ENCODE measurements at places on chromosomes 5 and 9.

DNA sequence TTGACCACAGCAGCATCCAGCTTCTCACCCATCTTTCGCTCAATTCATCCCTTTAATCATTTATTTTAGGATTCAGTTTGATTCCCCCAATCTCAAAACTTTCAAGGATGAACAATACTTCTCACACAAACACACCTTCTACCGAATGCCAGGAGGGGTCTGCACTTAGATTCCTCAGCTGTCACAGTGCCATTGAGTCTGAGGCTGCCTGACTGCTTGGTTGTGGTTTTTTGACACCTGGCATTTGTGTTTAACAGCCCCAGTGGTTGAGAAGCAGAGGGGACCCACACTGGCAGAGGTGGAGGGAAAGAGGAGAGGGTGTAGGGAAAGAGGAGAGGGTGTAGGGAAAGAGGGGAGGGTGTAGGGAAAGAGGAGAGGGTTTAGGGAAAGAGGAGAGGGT lies 54.9 kb downstream of the PALM2AKAP2 start:
- DNase-seq = no peak

GRCh38 chr9:6305954-6306563 lies 22.1 kb upstream of the TPD52L3 start:
- peak; percentile 8 for DNase-seq

DNA sequence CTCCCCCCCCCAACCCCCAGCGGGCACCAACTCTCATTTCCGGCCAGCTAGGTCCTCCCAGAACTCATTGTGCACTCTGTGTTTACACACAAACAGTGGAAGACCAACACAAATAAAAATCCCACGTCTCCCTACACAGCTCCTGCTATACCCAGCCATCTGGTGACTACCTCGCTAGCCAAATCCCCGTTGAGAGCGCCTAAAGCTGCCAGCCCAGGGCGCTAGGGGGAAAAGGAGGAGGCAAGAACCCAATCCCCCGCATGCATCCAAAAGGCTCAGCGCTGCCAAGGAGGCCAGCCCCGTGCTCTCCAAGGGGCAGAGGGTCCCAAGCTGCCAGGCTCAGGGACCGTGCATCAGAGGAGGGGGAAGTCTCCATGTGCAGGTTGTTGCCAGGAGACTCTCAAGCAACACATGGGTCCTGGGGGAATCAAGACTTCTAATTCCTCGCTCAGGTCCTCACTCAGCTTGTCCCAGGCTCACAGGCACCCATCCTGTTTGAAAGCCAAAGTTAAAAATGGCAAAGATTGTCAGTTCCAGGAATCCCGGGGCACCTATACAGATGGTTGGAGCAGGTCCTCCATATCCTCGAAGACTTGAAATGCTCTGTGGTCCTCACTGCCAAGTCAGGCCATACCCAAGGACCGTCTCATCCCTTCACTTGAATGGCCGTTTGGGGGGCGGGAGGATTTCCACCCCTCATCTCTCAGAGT lies 2.7 kb downstream of the ASTN2 start:
- DNase-seq = no peak

DNA sequence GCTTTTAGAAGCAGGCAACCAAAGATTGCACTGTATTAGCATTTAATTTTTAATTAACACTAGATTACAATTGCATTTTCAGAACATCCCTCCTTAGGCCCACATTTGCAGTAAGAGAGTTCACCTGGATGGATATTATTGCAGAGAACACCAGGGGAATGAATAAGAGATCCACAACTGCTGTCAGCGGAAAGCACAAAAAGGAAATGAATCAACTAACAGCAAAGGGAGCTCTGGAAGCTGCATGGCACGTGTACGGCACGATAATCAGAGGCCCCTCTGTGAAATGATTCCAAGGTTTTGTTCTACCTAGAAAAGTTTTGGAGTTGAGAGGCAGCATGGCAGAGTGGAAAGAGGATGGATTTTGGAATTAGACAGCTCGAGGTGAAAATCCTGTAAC lies 361.2 kb upstream of the C9orf72 start:
- no peak for DNase-seq

DNA sequence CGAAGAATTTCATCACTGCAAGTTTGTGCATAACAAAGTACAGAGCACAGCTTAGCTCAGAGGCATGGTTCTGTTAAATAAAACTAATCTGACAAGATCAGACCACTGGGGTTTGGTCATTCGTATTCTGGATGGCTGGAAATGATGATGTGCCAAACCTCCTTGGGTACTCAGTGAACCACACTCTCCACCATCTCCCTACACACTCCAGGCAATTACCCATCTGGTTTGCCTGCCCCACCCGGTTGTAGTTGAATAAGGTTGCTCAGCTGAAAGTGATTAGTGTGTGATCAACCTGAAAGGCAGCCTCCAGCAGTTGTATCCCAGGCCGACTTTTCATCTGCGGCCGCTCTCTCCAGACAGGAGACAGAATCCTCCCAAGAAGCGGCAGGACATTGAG lies 371.4 kb downstream of the TLE1 start:
- DNase-seq = peak; percentile 40

- no peak for DNase-seq
These were observed 36.5 kb downstream of the SYK start for GRCh38 chr9:90838098-90838497.

GRCh38 chr5:115770466-115770865 lies 46.0 kb downstream of the CDO1 start:
- DNase-seq = no peak

DNA sequence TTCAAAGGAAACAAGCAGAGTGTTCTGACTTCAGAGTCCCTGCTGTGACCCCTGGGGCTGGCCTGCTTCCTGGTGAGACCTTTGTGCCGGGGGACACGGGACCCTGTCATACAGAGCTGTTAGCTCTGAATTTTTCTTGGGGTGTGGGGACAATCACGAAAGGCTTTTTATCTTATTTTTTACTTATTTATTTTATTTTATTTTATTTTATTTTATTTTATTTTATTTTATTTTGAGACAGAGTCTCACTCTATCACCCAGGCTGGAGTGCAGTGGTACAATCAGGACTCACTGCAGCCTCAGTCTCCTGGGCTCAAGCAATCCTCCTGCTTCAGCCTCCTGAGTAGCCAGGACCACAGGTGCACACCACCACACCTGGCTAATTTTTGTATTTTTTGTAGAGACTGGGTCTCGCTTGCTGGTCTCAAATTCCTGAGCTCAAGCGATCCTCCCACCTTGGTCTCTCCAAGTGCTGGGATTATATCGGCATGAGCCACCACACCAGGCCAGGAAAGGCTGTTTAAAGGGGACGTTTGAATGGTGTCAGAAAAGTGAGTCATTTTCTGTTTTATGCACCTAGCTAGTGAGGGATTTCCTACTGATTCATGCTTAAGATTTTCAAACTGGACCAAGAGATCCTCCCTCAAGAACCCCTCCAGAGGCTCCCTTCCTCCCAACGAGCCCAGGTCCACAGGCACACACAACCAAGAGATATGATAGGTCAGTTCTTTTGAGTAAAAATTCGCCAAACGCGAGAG lies 75.7 kb downstream of the OLFM1 start:
- no peak for DNase-seq

- DNase-seq = no peak
These were observed 65.9 kb downstream of the DMRTA1 start for GRCh38 chr9:22512495-22512894.

- no peak for DNase-seq
These were observed 584 bp downstream of the USP20 start for GRCh38 chr9:129835860-129836223.

DNA sequence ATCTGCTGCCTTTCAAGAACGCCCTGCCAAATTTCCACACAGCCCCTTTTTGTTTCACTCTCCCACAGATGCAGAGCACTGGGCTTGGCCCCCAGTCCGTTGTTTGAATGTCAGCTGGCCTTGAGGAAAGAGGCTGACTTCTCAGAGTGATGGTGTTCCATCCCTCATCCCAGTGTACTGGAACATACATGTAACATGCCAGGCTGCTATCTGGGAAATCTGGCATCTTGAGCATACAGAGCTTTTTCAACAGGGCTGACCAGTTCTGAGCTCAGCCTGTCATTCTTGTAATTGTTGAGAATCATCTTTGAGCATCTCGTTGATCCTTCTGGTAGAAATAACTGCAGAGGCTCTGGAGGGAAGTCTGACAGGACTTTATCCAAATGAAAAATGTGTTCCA lies 2.8 kb downstream of the GALNT10 start:
- no peak for DNase-seq

GRCh38 chr9:137745541-137745991 lies 126.8 kb downstream of the EHMT1 start:
- no peak for DNase-seq

DNA sequence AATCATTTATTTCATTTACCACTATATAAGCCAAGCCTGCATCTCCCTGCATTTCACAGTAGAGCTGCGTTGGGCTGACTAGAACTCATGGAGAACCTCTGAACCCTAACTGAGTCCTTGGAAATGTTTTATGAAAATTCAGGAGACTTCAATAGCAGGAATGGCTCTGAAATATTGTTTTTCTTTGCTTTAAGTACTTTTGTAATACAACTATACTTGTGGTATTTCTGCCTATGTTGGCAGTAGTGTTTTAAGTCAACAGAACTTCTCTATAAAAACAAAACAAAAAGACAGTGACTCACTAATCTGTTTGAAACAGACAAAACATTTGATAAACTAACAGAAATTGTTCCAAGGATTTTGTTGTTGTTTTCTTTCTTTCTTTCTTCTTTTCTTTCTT lies 489.2 kb upstream of the MEF2C start:
- no peak for DNase-seq

GRCh38 chr9:96117398-96118080 lies 184.4 kb downstream of the HSD17B3 start:
- no peak for DNase-seq

DNA sequence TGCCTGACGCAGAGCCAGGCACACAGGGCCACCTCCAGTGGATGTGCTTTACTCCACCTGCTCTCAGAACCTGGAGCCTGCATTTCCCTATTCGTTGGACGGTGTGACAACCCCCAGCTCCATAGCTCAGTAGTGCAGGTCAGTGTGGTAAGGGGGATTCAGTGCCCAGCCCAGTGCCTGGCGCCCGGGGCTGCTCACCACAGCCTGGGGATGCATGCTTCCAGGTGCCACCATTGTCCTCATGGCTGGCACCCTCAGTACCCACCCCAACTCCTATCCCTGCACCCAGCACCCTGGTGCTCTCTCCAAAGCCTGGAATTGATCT lies 32.8 kb upstream of the ADAMTS2 start:
- DNase-seq = no peak

Measured in non-pigmented ciliary epithelial cell (primary cell).